ENCODE measurements at places on chromosomes 5 and 9. TPM values are rescaled to one million over a fixed set of nuclear protein-coding genes. Genes with fewer than 3 reads are reported as not detected.
A peak's percentile ranks its signal among the peaks of the same experiment; 100 is the strongest.

TLR4 gene
- polyA plus RNA-seq: 8.7 TPM

- DNase-seq: no peak
Measured at GRCh38 chr5:57725658-57726504, 243.3 kb upstream of the ACTBL2 start.

DNA sequence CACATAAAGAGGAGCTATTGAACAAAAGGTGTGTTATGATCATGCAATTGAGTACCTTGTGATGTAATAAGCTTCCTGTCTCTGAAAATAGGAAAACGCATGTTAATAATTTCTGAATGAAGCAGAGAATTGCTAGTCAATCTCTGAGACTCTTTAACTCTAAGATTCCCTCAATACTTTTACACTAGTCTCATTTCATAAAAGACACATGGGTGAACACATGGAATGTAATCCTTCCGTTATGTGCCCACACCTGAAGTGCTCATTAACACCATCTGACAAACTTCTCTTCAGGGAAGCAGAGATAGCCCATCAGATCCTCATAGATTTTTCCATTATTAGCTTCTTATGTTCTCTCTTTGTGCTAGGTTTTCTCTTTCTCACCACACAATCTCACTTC lies 182.4 kb downstream of the TLR4 start:
- DNase-seq: no peak

- no peak for DNase-seq
Measured at GRCh38 chr5:179404321-179405053, 59.2 kb upstream of the ADAMTS2 start.

DNA sequence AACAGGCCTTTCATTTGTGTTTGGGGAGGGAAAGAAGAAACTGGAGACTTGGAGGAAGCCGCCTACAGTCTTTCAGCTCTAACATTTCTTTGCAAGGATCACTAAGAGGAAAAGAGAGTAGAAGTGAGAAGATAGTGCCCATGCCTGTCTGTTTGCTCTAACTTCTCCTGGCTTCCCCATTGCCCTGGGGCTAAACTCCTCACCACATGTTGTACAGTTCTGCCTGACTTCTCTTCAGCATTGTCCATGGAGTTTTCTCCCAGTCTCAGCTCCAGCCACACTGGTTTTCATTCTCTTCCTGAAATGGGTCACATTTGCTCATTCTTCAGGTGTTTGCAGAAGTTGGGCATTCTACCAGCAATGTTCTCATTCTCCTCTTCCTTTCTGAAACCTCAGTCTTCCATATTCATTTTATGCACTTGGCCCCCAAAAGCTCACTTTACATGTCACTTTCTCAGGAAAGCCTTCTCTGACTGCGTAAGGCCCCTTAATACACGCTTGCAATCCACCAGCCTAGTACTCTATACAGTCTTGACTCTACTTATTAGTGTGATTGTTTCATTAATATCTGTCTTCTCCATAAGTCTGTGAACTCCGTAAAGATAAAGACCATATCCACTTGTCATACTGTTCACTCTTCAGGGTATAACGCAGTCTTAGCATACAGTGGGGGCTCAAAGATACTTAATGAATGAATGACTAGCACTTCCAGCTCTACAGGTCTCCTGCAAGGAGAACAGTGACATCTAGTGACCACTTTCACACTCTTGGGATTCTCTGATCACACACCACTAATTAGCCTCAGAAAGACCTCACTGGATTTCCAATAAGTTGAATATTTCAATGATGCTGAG lies 40.2 kb upstream of the TRIM32 start:
- peak; percentile 31 for DNase-seq

TEX48 gene
- not detected for polyA plus RNA-seq

- DNase-seq: no peak
Measured at GRCh38 chr5:151283120-151283825, 20.3 kb downstream of the SLC36A3 start.

KCNV2 gene
- polyA plus RNA-seq: 0.10 TPM

DNA sequence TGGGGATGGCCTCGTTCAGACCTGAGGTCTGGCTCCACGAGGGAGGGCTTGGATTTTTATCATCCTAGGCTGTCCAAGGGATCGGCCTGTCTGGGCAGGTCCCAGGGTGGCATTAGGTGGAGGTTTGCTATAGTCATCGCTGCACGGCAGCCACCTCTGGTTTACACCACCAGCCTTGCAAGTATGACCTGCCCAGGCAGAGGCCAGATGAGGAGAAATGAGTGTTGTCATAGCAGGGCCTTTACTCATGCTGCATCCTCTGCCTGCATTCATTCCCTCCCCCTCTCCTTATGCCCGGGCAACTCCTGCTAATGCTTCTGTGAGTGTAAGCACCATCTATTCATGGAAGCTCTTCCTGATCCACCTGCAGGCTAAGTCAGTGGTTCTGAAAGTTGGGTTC lies 15.3 kb upstream of the NDST1 start:
- no peak for DNase-seq

- no peak for DNase-seq
Measured at GRCh38 chr9:3650994-3651622, 125.3 kb upstream of the RFX3 start.

DNA sequence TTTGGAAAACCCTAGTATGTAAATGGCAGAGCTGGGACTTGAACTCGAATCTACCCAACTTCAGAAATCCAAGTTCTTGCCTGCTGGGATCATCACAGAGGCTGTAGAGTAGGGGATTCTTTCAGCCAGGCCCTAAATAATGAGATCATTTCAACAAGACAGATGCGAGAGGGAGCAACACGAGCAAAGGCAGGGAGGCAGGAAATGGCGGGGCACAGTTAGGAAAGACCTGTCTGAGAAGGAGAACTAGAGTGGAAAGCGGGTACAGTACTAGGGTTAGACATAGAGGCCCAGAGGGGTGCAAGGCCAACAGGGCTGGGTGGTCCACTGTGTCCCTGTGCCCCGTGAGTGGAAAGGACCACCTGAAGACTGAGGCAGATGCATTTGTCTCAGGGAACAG lies 46.1 kb downstream of the MVB12B start:
- no peak for DNase-seq

DNA sequence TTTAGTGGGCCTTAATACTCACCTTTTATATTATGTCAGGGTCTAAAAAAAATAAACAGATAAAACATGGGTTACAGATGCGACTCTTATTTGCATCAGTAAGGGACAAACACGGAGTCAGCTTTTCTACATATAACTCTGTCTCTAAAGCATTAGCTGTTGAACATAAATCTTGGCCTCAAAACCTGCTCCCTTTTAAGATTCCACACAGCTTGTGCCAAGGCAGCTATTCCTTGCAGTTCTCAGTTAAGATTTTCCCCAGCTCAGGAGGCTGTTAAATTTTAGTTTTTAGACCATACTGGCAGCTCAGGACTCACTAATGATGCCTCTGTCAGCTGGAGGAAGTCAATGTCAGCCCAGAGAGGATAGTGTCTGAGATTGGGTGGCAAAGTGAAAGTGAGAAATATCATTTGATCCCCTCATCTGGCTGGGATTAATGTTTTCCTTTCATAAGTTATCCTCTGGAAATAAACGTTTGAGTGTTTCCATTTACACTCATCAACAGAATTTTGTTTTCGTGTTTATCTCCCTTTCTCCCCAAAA lies 287.5 kb downstream of the ELAVL2 start:
- no peak for DNase-seq

DNA sequence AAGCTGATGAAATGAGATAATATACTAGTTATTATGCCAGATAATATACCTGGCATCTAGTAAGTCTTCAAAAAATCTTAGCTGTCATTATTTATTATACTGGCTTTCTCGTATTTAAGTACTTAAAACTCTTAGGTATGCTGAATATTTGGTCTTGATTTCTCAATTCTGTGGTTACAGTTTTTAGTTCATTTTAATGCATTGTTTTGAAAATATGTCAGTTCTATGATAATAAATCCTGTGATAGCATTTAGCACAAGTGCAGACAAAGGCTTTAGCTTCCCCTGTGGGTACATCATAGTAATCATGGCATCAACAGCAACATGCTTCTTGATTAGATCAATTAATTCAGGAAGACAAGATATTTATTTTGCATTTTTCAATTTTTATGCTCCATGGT lies 133.0 kb downstream of the SMC2 start:
- no peak for DNase-seq

- DNase-seq: no peak
Measured at GRCh38 chr9:104921067-104921741, 6.8 kb downstream of the ABCA1 start.

- DNase-seq: no peak
Measured at GRCh38 chr9:95032580-95033341, 284.7 kb downstream of the FANCC start.

DNA sequence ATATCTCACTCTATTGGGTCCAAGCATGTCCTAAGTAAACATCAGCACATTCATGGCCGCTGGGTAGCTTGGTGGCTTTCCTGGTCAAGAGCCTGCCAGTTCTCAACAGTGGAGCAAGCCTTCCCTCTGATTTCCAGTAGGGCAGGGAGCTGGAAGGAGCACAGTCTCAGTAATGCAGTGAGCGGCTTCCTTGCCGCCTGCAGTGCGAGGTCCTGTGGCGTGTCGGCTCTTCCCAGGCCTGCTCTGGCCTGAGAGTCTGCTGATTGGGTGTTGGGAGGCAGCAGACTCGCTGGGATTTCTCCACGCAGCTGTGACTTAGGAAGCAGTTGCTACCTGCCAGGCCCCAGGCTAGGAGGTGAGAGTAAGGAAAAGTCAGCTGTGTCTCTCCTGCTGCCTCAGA lies 51.3 kb downstream of the SPTAN1 start:
- no peak for DNase-seq

GRCh38 chr9:123346026-123346425 lies 10.0 kb upstream of the CRB2 start:
- DNase-seq: no peak

DNA sequence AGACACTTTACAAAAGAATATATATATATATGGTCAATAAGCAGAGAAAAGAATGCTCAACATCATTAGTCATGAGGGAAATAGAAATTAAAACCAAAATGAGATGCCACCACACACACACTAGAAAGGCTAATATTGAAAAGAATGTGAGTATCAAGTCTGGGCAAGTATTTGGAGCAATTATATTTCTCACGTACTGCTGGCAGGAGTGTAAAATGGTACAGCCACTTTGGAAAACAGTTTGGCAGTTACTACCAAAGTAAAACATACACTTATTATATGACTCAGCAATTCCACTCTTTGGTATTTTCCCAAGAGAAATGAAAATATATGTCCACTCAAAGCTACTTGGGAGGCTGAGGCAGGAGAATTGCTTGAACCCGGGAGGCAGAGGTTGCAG lies 29.8 kb downstream of the NEUROG1 start:
- DNase-seq: no peak

ADRB2 gene
- polyA plus RNA-seq: 0.21 TPM

DNA sequence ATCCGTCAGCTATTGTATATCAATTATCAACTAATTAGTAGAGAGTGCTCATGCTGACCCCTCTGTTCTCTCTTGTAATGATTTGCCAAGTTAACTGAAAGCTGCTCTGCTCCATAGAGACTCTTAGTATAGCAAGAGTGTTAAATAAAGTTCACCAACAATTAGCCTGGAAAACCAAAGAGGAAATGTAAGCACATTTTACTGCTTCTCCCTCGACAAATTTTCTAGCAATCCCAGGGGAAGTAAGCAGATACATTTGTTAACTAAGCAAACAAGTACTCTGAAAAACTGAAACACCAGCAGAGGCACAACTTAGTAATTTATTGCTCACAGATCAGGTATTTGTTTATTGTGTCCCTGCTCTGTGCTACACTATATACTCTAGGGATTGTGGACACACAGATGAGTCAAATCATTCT lies 162.2 kb downstream of the GLIS3 start:
- DNase-seq: peak; percentile 43
